Pericardium fibroblast (primary cell): ENCODE measurements at places on chromosomes 3 and 15. TPM values are rescaled to one million over a fixed set of nuclear protein-coding genes. Genes with fewer than 3 reads are reported as not detected.

The CHRNA7 gene
- not detected in 2 replicates for total RNA-seq

The SMCO1 gene
- not detected in 2 replicates for total RNA-seq

The MUC20 gene
- 0.26 TPM in 1 of 2 replicates, not detected in the other for total RNA-seq

The IL16 gene
- 6.0 and 6.7 TPM in 2 replicates for total RNA-seq

The SLCO2A1 gene
- 0.47 and 1.1 TPM in 2 replicates for total RNA-seq

The PYGO1 gene
- total RNA-seq, result 6.6 and 8.2 TPM in 2 replicates

The GABRA5 gene
- total RNA-seq, result 0.23 TPM in 1 of 2 replicates, not detected in the other

The CCNDBP1 gene
- total RNA-seq, result 25.8 and 55.2 TPM in 2 replicates

The SUCNR1 gene
- total RNA-seq, result not detected in 2 replicates

The AADACL2 gene
- total RNA-seq, result not detected in 2 replicates

The CLDN18 gene
- total RNA-seq, result not detected in 2 replicates

The GMNC gene
- total RNA-seq, result not detected in 2 replicates

The IMPG2 gene
- under 0.01 and 0.17 TPM in 2 replicates for total RNA-seq

The STAG1 gene
- 18.4 and 24.3 TPM in 2 replicates for total RNA-seq

The EPHB1 gene
- total RNA-seq, result 0.34 and 0.35 TPM in 2 replicates

The NDUFB5 gene
- total RNA-seq, result 88.1 and 126 TPM in 2 replicates

The EFCAB12 gene
- 0.12 and 0.34 TPM in 2 replicates for total RNA-seq

The ZNF639 gene
- total RNA-seq, result 40.4 and 43.5 TPM in 2 replicates

The ST6GAL1 gene
- 9.6 and 18.9 TPM in 2 replicates for total RNA-seq

The CAND2 gene
- total RNA-seq, result 2.3 and 6.0 TPM in 2 replicates

The SLC6A11 gene
- not detected in 2 replicates for total RNA-seq

The RIOX2 gene
- total RNA-seq, result 26.0 and 33.1 TPM in 2 replicates

The SNURF gene
- 0.26 and 1.5 TPM in 2 replicates for total RNA-seq

The GNAT1 gene
- not detected in 2 replicates for total RNA-seq

The ILDR1 gene
- total RNA-seq, result not detected in 2 replicates

The SCAANT1 gene
- not detected in 2 replicates for total RNA-seq

The ENTPD3 gene
- total RNA-seq, result not detected in 2 replicates

The LCTL gene
- 0.23 TPM in 1 of 2 replicates, not detected in the other for total RNA-seq

The CXCR6 gene
- total RNA-seq, result not detected in 2 replicates

The SERINC4 gene
- not detected in 2 replicates for total RNA-seq

The TERC gene
- 147 TPM in 2 replicates for total RNA-seq

The ZNF501 gene
- total RNA-seq, result 3.7 and 8.9 TPM in 2 replicates

The COL6A6 gene
- total RNA-seq, result 0.26 and 5.0 TPM in 2 replicates

The SEMA3F gene
- 26.8 and 43.8 TPM in 2 replicates for total RNA-seq

The ALDH1A3 gene
- 28.5 and 202 TPM in 2 replicates for total RNA-seq

The SLC28A1 gene
- not detected in 2 replicates for total RNA-seq

The STARD9 gene
- total RNA-seq, result 3.2 and 3.6 TPM in 2 replicates

The SYNPR gene
- total RNA-seq, result not detected in 2 replicates

The CCR1 gene
- not detected in 2 replicates for total RNA-seq

The C2CD4A gene
- 0.12 TPM in 1 of 2 replicates, not detected in the other for total RNA-seq

The ATP2B2 gene
- not detected in 2 replicates for total RNA-seq

The MYD88 gene
- 24.8 and 27.8 TPM in 2 replicates for total RNA-seq

The SV2B gene
- total RNA-seq, result not detected in 2 replicates

The STRC gene
- not detected in 2 replicates for total RNA-seq

The KLHL40 gene
- total RNA-seq, result 0.17 TPM in 1 of 2 replicates, not detected in the other
